ENCODE measurements at places on chromosomes 7 and 10.

GRCh38 chr7:45176091-45176490 is 18.5 kb downstream of the RAMP3 start:
- DNase-seq = no peak

DNA sequence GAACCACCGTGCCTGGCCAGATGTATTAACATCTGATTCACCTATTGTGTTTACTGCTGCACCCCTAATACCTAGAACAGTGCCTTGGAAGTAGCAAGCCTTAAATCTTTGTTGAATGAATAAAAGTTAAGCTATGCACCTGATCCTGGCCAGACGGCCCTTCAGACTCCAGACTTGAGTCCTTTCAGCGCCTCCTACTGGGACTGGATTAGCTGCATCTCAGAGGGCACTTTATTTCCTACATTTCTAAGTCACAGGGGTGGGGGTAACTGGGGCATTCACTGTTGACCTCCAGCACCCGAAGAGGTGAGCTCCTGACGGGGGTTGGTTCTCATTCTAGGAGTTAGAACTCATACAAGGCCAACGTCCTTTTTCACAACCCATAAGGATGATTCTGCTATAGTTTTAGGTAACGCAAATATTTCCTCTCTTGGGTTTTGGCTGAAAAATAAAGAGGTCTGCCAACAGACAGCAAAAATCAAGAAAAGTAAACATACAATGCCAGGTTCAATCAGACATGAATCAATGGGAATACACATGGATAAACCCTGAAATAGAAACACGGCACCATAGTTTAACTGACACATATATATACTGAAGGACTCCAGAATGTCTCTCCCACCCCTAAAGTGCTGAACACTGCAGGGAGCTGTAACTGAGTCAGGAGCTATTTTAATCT is 48.0 kb upstream of the DLG5 start:
- DNase-seq = no peak

GRCh38 chr7:152866125-152866524 is 106.6 kb downstream of the ACTR3B start:
- DNase-seq = no peak

DNA sequence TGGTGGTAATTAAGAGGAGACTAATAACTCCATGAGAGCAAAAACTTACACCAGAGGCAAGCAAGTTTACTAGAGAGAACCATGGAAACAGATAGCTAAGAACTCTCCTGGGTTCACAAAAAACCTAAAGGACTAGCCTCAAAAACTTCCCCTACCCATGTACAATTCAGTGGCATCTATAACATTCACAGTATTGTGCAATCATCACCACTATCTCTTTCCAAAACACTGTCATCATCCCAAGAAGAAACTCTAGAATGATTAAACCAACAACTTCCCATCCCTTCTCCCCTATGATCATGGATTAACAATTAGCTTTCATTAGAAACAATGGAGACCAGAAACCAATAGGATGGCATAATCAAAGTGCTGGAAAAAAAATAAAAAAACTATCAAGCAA is 1038.3 kb downstream of the LRMDA start:
- no peak for DNase-seq

- no peak for DNase-seq
These were observed 21.4 kb downstream of the KCP start for GRCh38 chr7:128889121-128889520.

DNA sequence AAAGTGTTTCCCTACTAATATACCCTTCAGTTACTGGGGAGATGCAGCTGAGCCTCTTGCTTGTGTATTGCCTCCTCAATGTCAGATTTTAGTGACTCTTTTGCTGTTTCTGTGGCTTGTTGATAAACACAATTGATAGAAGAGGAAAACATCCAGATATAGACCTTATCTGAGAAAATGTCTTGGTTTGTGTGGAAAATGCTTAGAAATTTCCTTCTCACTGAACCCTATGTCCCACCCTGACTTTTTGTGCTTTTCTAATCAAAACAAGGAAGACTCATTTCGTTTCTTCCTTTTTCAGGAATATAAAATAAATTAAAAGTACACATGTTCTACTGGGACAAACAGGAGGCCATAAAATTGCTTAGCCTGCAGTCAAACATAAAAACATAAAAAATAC is 257.5 kb downstream of the PHF14 start:
- DNase-seq = no peak

DNA sequence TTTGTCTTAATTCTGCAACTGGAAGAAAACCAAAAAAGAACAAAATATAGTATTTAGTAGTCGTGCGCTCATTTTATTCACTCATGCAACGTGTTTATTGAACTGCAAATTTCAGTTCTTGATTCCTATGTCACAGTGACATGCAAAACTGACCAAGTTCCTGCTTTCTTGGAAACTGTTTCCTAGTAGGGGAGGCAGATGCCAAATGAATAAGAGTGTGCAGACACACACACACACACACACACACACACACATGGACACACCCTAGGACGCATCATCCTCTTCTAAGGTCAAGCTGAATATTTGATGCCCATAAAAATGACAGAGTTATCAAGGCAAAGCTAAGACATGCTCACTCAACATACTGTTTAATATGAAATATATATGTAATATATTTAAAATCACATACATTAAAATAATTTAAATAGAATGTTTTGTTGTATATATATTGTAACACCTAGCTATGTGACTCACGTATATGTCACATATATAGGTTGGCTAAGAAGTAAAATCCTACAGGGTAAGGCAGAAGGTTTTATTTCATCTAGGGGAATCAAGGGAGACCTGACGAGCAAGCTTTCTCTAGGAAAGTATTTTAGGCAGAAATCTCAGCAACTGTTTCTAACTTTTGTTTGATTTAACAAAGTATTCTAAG is 79.6 kb downstream of the SVIL start:
- no peak for DNase-seq

DNA sequence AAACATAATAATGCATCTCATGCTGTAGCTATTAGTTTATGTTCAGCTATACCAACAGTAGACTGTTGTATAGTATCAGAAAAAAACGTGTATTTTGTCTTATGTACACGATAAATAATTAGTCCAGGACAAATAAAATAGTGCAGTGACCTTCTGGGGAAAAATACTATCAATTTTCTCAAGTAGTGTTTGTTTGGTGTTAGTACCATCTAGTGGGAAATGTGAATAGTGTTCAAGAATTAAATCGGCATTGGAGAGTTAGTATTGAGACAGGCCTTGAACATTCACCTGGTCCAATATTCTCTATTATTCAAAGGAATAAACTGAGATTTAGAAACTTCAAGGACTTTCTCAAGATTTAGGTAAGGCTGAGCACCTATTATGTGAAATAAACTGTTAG is 21.7 kb upstream of the OR2A5 start:
- no peak for DNase-seq

- no peak for DNase-seq
These were observed 15.9 kb downstream of the TTYH3 start for GRCh38 chr7:2647594-2648172.

DNA sequence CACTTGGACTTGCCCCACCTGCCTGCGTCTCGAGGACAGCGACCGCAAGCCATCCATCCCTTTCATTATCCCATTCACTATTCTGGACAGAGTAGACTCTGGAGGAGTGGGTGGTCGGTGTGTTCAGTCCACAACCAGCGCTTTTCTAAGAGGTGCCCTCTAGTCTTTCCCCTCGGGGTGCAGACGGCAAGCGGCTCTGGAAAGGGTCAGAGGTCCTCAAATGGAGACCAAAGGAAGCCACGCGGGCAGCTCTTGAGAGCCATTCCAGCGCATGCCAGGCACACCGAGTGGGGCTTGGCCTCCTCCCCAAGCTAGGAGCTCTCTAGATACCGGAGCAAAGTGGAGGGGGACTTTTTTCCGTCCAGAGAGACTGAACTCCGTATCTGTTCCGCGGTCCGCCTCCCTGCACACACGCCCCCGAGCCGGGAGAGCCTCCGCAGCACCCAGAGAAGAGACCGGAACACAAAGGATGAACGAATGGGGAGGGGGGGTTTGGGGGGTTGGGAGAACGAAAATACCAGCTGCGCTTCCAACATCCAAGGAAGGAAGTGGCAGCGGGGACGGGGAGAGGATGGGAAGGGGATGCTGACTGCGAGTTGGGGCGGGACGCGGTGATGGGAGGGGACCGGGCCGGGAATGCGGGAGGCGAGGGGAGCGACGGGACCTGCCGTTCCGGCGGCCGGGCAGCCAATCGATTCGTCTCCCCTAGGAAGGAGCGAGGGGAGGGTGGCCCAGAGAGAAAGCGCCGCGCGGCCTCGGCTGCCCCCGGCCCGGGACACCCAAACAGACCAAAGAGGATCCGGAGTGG is 515 bp downstream of the GSDME start:
- peak; percentile 6 for DNase-seq

DNA sequence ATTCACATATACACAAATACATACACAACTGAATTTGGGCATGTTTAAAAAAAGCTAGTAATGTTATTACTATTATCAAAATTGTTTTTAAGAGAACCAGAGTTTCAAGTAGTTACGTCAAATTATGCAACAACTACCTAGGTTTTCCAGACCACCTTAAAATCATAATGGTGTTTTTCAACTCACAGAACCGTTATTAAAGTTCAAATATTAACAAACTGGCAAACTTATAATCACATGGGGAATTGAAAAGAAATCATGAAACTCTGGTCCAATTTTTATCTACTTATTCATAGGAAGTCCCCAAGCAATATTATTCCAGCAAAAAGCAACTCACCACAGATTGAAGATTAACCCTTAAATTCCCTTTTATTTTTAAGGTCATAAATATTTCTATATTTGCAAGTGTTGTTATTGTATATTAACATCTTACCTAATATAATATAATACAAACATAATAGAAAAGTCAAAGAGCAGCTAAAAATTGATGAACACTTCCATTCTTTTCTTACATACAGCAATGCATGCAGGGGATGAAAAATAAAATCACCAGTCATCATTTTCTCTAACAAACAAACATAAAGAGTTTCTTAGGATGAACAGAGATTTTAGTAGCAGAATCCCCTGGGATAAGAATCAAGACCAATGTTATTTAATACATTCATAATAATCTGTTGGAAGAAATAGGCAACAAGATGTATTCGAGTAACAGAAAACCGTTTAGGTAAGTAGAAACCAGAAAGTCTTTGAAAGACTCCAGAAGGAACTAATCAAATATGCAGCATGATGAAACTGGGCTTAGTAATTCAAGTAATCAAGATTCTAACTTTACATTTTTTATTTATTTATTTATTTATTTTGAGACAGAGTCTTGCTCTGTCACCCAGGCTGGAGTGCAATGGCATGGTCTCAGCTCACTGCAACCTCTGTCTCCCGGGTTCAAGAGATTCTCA is 391.1 kb downstream of the PARD3 start:
- no peak for DNase-seq

DNA sequence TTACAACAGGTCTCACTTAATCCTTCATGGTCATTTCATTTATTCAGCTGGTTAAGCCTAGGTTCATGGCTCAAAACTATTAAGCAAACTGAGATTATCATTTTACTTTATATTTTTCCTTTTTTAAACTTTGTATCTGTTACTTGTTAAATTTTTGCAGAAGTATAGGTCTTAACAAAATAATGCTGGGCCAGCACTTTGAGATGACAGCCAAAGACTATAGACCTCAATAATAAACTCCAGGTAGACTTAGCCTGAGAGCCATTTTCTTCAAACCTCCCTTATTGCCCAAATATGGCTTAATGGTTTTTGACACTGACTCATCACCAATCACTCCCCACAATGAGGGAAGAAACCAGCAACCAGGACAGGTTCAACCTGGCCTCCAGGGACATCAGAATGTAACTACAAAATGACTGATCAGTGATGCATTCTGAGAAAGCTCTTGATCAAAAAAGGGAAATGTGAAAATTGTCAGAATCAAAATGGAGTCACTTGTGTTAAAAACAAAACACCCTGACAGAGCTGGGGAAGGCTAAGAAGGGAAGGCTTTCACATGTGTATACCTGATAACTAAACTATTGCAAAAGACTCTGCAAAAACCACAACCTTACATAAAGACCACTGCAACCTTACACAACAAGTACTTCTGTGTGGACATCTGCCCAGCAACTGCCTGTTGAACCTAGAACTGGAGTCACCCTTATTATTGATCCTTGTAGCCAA is 2.1 kb upstream of the CCDC126 start:
- DNase-seq = no peak

DNA sequence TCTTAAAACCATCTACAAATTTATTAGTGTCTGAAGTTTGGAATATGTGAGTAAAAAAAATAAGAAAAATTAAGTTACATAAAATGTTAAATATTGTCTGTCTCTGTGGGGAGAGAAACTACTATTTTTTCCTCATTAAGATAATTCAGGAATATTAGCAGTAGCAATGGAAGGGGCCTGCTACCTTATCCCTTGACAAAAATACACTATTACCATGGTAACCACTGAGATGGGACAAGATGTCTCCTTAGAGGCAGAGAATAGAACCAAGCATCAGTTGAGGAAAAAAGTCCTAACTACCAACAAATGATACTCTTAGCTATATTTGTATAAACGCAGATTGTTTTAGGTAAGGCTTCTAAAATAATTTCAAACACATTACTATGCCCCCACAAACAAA is 150.7 kb upstream of the LSM8 start:
- no peak for DNase-seq

- DNase-seq = no peak
These were observed 23.2 kb downstream of the CREB3L2 start for GRCh38 chr7:137978464-137979237.

DNA sequence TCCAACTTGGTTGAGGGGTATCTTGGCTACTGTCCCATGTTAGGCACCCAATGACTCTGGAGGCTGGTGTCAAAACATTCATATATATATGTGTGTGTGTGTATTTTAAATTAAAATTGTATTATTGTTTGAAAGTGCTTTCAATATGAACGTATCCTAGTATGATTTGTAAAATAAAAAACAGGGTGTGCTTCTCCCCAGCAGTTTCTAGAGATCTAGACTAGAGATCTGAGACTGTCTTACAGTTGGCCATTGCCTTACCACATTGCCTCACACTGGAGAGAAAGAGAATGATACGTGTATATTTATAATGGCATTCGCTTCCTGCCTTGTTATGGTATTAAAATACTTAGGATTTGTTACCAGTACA is 1.2 kb downstream of the BAG3 start:
- DNase-seq = peak; percentile 73

GRCh38 chr10:110378533-110379108 is 73.9 kb upstream of the SMNDC1 start:
- DNase-seq = no peak

- DNase-seq = no peak
These were observed 21.0 kb downstream of the HIBADH start for GRCh38 chr7:27641581-27642230.

DNA sequence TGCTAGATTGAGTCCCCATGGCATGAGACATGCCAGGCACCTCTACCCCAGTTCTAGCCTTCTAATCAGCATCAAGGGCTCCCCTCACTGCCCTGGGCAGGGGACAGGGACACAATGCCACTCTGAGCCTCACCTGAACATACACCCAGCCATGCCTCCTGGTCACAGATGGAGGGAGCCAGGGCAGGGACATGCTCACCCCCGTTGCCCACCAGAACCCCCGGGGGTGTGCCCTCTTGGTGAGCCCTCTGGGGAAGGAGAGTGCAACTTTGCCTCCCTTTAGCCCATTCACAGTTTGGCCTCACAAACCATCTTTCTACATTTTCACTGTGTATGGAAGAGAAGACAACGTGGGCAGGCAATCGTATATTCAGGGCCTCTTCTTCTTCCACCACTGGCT is 167.2 kb downstream of the LCOR start:
- DNase-seq = no peak
